ENCODE measurements at places on chromosomes 5 and 9.

GRCh38 chr5:67813877-67814539 lies 401.5 kb upstream of the PIK3R1 start:
- no peak for DNase-seq

GRCh38 chr5:96283589-96283988 lies 149.5 kb downstream of the PCSK1 start:
- DNase-seq: no peak

- DNase-seq: no peak
These were observed 779 bp downstream of the PKN3 start for GRCh38 chr9:128702949-128703615.

DNA sequence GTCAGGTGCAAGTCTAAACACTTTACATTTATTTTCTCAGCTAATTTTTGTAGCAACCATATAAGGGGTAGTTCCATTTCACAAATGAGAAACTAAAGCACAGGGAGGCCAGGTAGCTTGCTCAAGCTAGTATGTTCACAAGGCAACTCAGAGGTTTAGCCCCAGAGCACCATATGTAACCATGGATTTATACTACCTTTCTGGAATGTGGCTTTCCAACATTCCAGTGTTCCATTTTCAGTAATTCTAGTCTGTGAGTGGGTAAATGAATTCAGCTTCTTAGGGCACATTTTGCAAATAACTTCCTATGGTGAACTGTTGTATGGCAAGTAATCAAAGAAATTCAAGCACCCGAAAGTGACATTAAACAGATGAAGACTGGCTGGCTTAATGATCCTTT lies 25.0 kb upstream of the CAST start:
- DNase-seq: no peak

- DNase-seq: no peak
These were observed 28.5 kb upstream of the RICTOR start for GRCh38 chr5:39102684-39103155.

DNA sequence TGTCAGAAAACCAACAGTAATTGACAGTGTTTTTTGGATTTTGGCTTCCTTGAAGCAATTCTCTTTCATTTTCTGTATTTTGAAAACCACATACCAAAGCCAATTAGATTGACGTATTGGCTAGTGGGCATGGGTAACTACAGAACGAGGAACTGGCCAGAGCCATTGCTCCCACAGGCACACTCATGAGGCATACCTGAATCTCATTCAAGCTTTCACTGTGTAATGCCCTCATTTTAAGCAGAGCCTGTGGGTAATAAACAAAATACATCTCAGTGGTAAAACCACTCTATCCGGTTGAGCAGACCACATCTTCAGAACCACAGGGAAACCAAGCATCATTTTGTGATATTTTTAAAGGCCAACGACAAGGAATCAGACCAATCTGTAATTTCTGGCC lies 394.1 kb downstream of the ZNF608 start:
- DNase-seq: no peak
